CD4-positive, alpha-beta T cell treated with Interleukin-4 for 4 hours (primary cell): ENCODE measurements at places on chromosomes 1 and 21.
A peak's percentile ranks its signal among the peaks of the same experiment; 100 is the strongest.

- no peak for DNase-seq
Observed at GRCh38 chr1:157132616-157133167, 5.5 kb downstream of the ETV3 start.

- DNase-seq, result no peak
Observed at GRCh38 chr1:102032534-102032933, 35.8 kb upstream of the OLFM3 start.

GRCh38 chr21:29315131-29315749, 16.5 kb downstream of the BACH1 start:
- no peak for DNase-seq

DNA sequence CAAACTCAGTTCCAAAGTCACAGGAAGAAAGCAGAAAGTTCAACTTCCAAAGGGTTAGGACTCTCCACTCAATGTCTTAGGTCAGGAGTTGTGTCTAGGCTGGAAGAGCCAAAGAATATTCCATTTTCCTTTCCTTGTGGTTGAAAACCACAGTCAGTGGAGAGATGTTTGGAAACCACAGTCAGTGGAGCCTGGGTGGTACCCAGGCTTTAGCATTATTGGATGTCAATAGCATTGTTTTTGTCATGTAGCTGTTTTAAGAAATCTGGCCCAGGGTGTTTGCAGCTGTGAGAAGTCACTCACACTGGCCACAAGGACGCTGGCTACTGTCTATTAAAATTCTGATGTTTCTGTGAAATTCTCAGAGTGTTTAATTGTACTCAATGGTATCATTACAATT, 11.7 kb downstream of the ATF3 start:
- no peak for DNase-seq

GRCh38 chr21:38813547-38813946, 7.8 kb downstream of the ETS2 start:
- DNase-seq, result no peak

DNA sequence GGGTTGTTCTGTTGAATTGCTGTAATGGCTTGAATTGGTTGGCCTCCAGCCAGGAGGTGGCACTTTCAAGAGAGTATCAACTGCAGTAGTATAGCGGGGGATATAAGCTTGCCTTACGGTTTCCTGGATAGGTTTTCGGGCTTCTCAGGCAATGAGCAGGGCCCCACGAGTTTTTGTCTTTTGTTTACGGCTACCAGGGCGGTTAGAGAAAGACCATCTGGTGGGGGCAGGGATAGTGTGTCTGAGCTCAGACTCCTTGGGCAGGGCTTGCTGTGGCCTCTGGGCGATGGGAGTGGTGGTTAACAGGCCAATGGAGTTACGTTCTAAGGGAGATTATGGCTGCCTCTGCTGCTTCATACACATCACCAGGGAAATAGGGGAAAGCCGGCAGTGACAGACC, 62.8 kb downstream of the DTL start:
- DNase-seq, result no peak

- DNase-seq, result no peak
Observed at GRCh38 chr1:209556162-209556690, 27.3 kb upstream of the CAMK1G start.

GRCh38 chr1:48794816-48795215, 18.1 kb upstream of the BEND5 start:
- DNase-seq, result no peak

- DNase-seq, result no peak
Observed at GRCh38 chr1:184056921-184057555, 5.5 kb downstream of the TSEN15 start.

- DNase-seq, result no peak
Observed at GRCh38 chr1:143720087-143721023, 251.4 kb downstream of the FAM72C start.

GRCh38 chr1:119914071-119914470, 17.8 kb upstream of the ADAM30 start:
- DNase-seq, result no peak

DNA sequence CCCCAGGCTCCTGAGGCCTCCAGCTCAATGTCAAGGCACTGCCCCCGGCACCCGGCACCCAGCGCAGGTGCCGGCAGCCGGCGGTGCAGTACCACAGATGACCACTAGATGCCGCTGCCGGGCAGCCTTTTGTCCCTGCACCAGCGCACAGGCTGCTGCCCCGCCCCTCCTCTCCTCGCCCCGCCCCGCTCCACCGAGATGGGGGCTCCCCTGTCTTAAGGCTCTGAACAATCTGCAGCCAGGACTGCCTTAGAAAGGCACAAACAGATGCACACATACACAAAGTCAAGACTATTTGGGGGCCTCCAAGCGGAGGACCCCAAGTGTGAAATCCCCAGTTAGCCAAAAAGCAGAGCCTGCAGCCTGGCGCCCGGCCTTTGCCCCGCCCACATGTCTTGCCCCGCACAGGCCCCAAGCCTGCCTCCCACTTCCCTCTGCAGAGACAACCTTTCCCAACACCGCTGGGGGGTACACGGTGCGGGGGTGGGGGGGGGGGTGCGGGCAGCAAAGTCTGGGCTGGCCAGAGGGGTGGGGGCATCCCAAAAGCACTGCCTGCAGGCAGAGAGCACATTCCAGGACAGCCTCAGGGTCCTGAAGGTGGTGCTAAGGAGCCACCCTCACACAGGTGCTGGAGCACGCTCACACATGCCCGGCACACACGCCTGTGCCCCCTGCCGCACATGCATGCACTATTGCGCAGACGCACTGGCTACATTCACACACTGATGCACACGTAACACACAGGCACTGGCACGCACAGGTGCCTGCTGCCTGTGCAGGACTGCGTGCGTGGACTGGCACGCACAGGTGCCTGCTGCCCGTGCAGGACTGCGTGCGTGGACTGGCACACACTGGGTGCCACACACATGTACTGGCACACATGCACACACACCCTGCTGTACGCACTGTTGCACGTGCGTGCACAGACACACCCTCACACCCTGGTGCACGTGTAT, 37.1 kb downstream of the ARHGEF16 start:
- peak; percentile 58 for DNase-seq

GRCh38 chr1:22796642-22797041, 86.0 kb downstream of the EPHB2 start:
- no peak for DNase-seq

DNA sequence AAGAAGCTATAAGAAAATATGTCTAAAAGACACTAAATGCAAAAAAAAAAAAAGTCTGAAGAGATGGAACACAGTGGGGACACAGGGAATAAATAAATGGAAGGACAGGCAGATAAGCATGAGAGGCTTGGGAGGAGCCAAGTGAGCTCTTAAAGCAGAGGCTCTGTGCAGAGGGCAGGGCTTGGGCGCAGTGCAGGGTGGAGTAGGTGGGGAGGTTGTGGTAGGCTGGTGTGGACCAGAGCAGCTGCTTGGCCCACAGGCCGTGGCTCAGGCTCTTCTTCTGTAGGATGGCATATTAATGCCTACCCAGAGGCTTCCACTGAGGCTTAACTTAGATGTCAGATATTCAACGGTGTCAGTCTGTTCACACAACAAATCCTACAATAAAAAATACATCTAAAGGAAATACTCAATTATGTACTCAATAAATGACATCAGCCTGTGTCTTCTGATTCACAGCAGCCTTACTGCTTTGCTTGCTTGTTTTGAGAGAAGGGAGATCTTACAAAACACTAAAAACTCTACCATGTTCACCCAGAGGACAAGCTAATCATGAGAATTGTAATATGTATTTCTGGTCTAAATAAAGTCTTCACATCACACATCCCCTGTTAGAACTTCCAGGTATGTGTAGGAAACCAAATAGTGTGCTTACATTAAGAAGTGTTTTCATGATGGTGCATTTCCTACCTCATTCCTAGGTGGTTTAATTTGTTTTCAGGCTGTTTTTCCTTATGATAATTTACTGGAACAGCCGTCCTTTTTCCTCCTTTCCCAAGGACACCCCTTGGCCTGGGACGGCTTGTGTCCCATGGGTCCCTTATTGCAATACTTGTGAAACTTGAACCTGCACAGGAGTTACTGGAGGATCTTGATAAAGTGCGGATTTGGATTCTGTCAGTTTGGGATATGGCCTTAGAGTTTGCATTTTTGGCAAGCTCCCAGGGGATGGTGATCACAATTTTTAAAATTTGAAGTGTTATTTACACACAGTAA, 24.9 kb downstream of the DIP2A start:
- DNase-seq, result peak; percentile 24

- DNase-seq, result no peak
Observed at GRCh38 chr1:148309940-148310500, 157.9 kb upstream of the NBPF11 start.

GRCh38 chr21:16535102-16535422, 805.3 kb downstream of the USP25 start:
- no peak for DNase-seq

DNA sequence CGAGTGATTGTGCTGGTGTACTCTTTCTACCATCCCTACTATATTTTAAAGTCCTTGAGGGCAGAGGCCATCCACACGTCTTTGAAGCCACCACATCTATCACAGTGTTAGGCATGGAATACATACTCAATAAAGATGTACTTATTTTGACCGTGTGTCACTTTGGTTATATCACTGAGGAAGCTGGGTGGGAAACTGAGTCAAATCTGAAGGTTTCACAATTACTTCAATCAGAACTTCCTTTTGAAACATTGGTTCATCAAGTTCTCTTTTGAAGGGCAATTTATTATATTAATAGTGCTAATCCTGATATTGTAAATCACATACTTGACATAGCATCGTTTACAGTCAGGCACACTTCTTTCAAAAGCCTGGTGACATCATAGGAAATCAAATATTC, 53.3 kb upstream of the ATP1B1 start:
- no peak for DNase-seq

- DNase-seq, result no peak
Observed at GRCh38 chr1:222026280-222026679, 284.4 kb upstream of the DUSP10 start.

- DNase-seq, result no peak
Observed at GRCh38 chr1:218633238-218633988, 288.3 kb downstream of the TGFB2 start.

GRCh38 chr1:223216531-223217205, 73.6 kb upstream of the TLR5 start:
- no peak for DNase-seq
